ENCODE measurements at places on chromosomes 5 and 9.

DNA sequence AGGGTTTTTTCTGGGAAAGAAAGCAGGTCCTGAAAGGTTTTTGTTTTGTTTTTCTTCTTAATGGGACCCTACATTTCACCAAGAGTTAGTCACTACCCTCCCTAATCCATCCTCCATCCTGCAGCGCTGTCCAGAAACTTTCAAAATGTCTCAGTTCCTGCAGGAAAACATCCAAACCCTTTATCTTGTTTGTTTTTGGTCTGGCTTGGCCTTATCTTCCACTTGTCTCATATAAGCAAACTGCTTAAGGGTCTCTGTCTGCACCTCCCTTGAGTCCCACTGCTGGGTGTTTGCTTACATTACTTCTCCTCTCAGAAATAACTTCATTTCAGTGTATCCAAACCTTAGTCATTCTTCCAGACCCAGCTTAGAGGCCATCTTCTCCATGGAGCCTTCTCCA, 11.0 kb upstream of the TRAF1 start:
- DNase-seq = no peak

- no peak for DNase-seq
Measured at GRCh38 chr5:10786835-10787234, 25.8 kb upstream of the DAP start.

- DNase-seq = no peak
Measured at GRCh38 chr9:133775951-133776905, 38.1 kb upstream of the SARDH start.

GRCh38 chr5:58898538-58898937, 315.7 kb downstream of the RAB3C start:
- no peak for DNase-seq

- no peak for DNase-seq
Measured at GRCh38 chr5:81398741-81399140, 4.8 kb upstream of the ACOT12 start.

DNA sequence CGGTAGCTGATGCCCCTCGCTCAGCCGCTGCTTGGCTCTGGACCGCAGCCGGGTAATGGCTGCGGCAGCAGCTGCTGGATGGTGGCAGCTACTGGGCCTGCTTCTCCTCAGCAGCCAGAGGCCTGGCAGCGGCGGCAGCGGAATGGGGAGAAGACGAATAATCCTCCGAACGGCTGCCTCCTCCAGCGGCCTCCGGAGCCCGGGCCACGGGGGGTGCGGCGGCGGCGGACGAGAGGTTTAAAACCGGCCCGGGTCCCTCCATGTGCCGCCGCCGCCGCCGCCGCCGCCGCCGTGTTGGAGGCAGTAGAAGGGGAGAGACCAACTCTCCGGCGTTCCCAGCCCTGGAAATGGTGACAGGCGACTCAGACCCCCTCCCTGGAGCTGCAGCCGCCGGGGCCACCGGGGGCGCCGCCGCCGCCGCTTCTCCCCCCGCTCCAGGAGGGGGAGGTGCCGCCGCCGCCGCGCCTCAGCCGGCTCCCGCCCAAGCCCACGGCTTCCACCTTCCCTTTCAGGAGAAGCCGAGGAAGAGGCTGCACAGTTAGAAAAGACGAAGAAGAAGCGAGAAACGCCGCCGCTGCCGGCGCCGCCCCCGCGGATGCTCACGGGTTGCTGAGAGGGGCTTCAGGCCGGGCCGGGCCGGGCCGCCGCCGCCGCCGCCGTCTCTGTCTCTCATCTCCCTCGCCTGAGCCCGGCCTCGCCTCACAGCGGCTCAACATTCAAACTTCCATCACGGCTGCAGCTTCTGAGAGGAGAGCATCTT, 118.4 kb upstream of the PRSS3 start:
- no peak for DNase-seq

DNA sequence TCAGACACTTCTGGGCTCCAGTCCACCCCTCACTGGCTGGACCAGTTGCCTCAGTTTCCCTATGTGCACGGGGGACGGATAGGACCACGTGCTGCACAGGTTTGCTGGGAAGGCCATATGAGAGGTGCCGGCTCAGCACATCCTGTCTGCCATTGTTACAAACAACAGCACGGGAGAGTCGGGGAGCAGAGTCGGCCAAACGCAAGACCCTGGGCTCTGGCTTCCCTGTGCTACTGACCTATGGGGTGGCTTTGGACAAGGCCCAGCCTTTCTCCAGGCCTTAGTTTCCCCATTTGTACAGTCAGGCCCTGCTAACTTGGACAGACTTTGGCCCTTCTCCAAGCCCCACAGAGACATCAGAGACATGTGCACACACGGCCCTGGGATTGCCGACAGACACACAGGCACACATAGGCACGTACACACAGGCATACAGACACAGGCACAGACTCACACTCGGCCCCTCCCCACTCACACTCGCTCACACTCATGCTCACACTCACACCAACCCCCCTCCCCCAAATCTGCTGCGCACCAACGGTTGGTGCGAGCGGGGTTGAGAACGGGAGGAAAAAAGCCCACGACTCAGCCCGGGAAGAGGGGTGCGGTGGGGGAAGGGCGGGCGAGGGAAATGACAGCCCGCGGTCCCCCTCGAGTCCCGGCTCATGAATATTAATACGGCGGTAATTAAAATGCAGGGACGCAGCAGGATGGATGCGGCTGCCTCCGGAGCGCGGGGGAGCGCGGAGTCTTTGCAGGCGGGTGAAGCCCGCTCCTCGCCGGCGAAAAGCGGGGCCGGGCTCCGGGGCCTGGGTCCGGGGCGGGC, 133.0 kb downstream of the C9orf50 start:
- peak; percentile 30 for DNase-seq

All from stimulated activated CD4-positive, alpha-beta T cell treated with anti-CD3 and anti-CD28 coated beads, Interleukin-15, amount 100 ng/mL, for 1 hour (primary cell).